ENCODE measurements at places on chromosomes 5 and 9.

DNA sequence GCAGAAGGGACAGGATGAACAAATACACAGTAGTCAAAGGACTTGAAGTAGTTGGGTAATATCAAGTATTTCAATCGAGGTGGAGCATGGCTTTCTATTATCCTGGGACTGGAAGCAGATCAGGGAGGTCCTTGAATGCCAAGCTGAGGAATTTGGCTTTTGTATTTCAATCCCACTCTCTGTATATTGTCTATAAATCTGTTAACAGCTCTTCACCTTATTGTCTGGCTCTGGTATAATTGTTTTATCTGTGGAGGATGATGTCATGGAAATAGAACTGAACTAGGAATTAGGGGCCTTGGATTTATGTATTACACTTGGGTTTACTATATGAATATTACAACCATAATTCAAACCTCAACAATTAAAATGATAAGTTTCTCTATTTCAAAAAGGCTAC lies 6.3 kb upstream of the ADAMTSL1 start:
- no peak for DNase-seq

DNA sequence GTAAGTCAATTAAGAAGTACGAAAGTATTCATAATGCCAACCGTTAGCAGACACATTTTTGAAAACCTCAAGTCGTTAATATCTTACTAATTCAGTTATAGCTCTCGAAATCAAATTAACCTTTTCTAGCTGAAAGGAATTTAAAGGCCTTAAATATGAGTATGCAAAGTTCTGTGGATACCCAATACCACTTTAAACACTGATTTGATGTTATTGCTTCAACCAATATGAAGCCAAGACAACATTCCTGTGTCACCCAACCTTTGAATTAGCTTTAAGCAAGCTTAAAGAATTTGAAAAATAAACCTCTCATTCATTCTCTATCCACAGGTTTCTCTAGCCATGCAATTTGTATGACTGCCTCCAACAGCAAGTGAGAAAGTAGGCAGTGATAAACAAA lies 204.5 kb downstream of the MCTP1 start:
- DNase-seq, result no peak

GRCh38 chr9:86722706-86723075 lies 224.6 kb downstream of the GAS1 start:
- DNase-seq, result no peak

GRCh38 chr9:99732715-99733114 lies 89.0 kb upstream of the NR4A3 start:
- DNase-seq, result no peak

- no peak for DNase-seq
Observed at GRCh38 chr9:79382458-79382857, 189.3 kb upstream of the TLE4 start.

DNA sequence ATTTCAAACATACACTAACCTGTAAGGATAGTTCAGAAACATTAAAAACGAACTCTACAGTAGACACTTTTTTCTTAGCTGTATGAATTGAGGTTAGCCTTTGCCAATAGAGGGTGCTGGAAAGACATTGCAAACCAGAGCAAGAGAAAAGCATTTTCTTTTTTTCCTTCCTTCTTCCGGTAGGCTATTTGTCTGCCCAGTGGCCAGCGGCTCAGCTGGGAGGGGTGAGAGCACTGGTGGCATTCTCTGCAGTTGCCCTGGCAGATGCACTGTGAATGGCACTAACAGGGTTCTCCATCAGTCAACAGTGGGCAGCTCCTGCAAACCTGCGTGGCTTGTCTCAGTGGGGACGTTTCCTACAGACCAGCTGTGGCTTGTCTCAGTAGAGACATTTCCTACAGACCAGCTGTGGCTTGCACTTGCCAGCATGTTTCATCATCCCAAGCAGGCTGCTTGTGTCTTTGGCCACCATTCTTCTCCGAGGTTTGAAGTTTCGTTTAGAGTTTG lies 984.5 kb upstream of the CDH18 start:
- no peak for DNase-seq

- DNase-seq, result no peak
Observed at GRCh38 chr9:38061326-38061977, 7.6 kb downstream of the SHB start.

DNA sequence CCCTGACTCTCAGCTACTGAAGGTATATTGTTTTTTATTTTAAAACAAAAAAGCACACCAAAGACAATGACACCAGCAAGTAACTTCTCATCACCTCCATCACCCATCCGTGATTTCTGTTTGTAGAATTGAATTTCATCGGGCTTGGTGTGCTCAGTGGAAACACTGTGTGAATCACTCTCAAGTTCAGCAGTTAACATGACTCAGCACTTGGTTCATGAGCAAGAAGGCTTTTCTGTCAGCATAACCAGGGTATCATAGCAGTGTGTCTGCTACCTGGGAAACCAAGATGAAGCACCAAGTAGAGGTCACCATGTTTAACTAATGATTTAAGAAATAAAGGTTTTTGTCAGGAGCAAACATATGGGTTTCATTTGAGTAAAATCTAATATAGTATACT lies 123.7 kb downstream of the INSYN2B start:
- DNase-seq, result no peak

GRCh38 chr9:36137392-36138004 lies 965 bp downstream of the GLIPR2 start:
- no peak for DNase-seq

- DNase-seq, result no peak
Observed at GRCh38 chr9:120893611-120894307, 16.8 kb upstream of the PHF19 start.

GRCh38 chr9:97357056-97357455 lies 49.6 kb downstream of the CCDC180 start:
- DNase-seq, result no peak

GRCh38 chr9:115596746-115597080 lies 478.8 kb upstream of the TNC start:
- no peak for DNase-seq

GRCh38 chr9:35656831-35657545 lies 831 bp downstream of the RMRP start:
- no peak for DNase-seq

- DNase-seq, result no peak
Observed at GRCh38 chr5:23763170-23763569, 255.8 kb downstream of the PRDM9 start.

All from CD4-positive, alpha-beta T cell treated with Interleukin-4 for 1 hour (primary cell).